Mucosa of descending colon (tissue), 3 donors: ENCODE measurements at places on chromosomes 6 and 20.

GRCh38 chr6:71533939-71534379 is 245.3 kb downstream of the OGFRL1 start:
- no peak for DNase-seq

DNA sequence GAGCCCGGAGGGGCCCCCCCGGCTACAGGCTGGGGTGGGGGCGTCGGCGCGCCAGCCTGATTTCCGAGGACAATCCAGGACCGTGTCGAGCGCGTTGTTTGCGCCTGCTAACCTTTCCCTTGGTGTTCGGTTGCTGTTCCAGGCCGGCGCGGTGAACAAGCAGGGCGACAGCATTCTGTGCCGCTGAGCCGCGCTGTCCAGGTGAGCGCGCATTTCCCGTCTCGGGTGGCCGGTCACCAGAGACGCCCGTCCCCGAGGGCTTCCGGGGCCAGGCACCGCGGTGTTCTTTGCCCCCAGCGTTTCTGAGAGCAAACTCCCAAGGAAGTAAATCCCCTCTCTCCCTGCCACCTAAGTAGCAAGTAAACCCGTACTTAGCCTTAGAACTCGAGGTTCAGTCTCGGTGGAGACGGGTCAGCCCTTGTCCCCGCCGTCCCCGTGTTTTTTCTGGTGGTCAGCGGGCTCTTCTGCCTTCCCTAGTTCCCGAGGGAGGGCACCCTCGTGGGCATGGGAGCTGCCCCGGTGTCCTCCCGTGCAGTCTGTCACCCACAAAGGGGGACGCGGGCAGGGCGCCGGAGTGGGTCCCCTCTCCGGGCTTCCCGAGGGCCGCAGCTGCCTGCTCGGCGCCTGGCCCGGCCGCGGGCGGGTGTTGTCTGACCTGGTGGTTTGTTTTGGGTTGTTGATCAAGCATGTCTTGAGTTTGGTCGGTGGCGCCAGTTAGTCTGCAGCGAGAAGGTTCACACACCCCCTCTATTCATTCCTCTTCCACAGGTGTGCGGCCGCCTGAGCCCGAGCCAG is 1.5 kb downstream of the ID4 start:
- DNase-seq, result peak; percentile 42

DNA sequence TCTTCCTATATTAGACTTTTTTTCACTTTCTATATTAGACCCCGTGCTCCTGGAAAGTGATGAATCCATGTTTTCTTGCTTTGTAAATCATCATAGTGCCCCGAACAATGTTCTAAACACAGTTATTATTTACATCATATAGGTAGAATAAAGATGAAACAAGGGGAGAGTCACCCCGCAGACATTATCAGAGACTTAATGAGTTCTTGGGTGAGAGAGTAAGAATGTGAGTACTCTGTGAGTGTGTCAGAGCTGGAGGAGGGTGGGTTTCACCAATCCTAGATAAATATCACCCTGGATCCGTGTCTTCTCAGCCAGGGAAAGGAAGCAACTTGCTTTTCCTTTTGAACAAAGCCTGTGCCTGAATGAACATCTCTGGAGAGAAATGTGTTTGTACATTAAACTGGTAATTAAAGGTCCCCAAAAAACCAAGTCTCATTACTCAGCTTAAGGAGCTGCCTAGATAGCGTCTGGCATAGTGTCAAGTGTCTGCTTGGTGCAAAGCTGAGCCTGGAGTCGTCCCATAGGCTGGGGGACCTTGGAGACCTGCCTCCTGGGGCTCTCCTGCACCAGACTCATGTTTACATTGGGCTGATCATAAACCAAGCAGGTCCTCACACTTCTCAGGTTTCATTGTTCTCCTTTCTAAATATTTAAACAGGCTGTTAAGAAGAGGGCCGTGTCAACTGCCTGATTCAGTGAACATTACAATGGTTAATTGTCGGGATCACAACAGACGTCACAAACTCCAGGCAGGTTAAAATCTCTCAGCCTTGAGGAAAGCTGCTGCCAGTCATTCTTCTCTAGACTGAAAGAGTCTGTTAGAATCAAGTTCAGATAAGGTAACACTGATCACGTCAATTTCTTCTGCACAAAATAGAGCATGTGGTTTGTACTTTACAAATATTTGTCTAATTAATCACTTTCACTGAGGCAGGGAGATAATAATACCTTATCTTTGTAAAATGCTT is 179.7 kb upstream of the MYLIP start:
- DNase-seq, result peak; percentile 61

- no peak for DNase-seq
Measured at GRCh38 chr20:45503403-45503802, 12.0 kb downstream of the SPINT3 start.

- peak; percentile 67 for DNase-seq
Measured at GRCh38 chr6:33607784-33608161, 13.3 kb upstream of the ITPR3 start.

- no peak for DNase-seq
Measured at GRCh38 chr6:56570413-56571359, 72.0 kb downstream of the DST start.

DNA sequence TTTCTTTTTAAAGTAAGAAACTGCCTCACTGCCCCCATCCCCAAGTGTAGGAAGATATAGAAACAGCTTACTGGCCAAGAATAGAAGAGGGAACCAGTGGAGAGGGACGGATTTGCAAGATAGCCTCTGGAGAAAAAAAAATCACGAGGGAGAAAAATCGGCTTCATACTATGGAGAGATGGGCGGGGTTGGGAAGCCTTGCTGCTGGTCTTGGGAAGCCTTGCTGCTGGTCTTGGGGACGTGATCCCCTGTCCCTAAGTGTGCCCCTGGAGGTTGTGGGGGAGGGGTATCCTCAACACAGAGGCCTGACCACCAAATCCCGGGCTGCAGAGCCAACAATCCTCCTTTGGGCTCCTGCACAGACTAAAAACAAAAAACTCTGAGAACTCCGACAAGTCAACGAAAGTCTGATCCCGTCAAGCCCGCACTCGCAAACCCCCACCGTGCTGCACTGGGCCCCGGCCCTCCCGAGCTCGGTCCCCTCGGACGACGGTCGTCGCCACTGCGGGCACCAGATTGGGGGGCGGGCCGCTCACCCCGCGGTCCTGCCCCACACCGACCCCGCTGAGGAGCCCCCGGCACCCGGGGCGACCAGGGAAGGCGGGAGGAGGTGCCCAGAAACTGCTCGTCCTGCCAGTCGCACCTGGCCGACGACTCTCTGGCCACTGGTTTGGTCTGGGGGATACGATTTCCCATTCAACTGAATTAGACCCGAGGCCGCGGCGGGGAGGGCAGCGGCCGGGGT is 750 bp downstream of the MAP7 start:
- DNase-seq, result peak; percentile 49

- no peak for DNase-seq
Measured at GRCh38 chr6:105432797-105433196, 29.9 kb upstream of the PREP start.

DNA sequence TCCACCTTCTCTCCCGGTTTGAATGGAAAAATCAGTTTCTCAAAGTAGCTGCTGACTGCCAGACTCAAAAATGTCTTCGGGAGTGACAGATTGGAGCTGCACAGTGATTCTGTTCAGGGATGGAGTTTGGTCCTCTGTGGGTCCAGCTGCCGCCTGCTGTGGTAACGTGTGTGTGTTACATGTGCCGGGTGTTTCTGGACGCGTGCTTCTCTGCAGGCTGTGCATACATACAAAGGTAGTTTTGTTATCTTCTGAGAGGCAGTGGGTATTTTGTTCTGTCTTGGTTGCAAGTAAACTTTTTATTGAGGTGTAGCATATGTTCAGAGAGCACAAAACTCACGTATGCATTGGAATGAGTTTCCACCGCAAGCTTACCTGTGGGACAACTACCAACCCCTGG is 41.3 kb upstream of the NAA20 start:
- DNase-seq, result no peak

DNA sequence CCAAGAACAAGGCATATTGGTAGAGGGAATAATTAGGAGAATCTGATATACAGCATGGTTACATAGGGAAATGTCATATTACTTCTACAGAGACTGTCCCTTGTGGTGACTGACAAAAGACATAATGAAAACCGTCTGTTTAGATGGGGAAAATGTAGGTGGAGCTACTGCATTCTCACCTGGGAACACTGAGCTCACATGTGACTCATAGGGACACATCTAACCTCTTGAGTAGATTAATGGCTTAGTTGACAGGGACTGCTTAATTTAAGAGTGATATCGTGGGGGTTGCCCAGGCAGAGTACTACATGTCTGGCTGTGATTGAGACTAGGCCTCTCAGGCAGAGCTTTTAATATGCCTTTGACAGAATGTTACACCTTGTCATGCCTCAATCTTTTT is 235.3 kb upstream of the ZFP64 start:
- no peak for DNase-seq

DNA sequence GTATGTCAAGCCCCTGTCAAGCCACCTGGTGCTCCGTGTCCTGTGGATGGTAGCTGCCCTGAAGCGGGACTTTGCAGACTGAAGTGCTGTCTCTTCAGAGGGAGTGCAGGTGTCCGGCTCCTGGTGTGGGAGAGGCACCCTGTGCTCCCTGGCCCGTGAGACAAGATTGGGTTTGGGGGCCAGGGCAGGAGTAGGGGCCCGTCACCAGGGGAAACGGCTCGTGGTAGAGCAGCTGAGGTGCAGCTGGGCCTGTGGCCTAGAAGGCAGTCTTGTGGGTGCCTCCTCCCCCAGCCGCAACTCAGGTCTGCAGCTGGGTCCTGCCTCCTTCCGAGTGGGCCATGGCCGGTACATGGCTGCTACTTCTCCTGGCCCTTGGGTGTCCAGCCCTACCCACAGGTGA is at the start of gene PTCRA:
Gene PTCRA, plus strand, starts transcription at position 322 of the 400 bp plus-strand sequence. Its CDS starts 17 bp downstream, at position 339.
- DNase-seq, result peak; percentile 22

DNA sequence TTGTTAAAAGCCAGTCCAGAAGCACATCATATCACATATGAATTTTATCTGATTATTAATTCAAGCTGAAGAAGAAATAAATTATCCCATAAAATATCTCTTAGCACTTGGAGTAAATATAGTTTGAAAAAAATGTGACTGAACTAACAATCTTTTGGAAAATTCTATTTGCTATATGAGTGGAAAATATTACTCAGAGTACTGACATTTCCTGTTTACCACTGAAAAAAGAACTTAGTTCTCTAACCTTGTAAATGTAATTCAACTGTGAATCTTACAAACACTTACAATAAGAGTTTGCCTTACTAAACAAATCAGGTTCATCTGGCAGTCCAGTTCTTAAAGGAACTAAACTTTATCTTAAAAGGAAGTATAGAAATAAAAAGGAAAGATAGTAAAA is 44.2 kb downstream of the MOXD1 start:
- no peak for DNase-seq

DNA sequence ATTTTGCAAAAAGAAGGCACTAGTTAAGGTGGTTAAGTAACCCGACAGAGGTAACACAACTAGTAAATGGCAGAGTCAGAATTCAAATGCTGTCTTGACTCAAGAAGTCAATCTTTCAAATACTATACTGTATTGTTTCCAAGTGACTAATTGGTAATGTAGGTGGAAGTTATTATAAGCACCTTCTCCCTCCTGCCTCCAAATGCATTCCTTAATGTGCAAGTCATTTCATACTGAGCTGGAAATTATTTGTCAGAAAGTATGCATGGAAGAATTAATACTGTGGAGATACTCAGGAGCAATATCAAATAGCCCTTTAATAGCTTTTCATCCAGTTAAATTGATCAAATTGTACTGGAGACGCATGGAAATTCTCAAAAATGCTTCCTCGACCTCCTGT is 579.1 kb downstream of the DOK5 start:
- DNase-seq, result no peak

DNA sequence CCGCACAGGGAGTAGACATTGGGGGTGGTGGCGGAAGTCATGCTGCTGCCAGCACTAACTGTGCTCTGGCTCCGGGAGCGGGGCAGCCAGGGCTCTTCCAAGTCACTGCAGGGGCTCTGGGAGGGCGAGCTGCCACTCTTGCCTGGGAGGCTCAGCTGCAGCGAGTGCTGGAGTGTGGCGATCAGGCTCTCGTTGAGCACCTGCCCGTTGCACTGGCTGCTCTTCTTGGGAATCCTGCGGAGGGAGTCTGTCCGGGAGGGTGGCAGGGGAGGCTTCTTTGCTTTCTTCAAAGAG is 28.0 kb downstream of the HEBP2 start:
- DNase-seq, result no peak

GRCh38 chr6:100322886-100323285 is 141.8 kb downstream of the SIM1 start:
- no peak for DNase-seq

DNA sequence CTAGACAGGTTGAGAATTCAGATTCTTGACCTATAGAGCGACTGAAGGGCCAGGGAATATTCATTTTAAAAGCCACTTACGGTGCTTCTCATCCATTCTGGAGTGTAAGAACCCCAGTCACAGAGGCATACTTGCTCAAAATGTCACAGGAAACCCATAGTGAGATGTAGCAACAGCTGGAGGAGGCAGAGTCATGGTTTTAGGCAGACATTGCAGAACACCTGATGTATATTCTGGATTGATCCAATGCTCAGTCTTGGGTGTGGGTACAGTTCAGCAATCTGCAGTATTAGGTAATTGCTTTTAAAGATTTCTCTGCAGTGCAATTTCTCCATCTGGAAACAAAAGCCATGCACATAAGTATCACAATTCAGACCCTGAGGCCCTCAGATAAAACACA is 137.4 kb upstream of the SLC22A23 start:
- no peak for DNase-seq

DNA sequence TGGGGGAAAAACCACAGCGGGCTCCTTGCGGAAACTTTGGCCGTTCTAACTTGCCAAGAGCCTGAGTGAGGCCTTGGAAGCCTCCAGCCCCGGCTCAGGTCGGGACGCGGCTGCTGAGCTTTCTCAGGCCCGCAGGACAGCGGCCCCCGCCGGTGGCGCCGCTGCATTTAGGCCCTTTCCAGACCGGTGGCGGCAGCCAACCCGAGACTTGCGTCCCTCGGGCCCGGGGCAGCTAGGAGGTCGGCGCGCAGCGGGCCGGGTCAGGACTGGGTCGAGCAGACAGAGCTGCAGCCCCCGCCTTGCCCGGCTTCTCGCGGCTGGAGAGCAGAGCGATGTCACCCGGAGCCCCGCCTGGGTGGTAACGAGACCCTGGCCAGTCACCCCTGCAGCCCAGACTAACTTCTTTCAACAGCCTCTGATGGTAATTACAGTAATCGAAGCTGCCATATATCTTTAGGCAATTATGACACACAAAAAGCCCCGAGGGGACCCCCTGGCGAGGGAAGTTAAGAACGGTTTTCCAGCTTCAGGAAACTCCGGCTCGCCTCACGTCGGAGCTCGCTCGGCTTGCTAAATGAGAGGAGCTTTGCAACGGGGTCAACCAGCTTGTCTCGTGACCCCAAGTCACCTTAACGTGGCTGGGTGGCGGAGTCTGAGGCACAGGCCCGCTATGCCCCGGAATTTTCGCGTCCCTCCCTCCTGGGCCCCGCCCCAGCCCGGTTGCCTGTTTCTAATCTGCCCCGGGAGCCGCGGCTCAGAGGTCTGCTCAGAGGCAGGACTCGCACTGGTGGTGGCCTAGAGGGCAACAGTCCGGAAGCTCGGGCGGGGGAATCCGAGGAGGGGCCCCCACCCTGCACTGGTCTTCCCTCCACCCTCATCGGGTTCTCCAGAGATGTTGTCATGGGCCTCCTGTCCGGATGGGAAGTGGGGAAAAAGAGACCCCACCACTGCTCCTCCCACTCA is 3.0 kb downstream of the NR2E1 start:
- DNase-seq, result peak; percentile 51

DNA sequence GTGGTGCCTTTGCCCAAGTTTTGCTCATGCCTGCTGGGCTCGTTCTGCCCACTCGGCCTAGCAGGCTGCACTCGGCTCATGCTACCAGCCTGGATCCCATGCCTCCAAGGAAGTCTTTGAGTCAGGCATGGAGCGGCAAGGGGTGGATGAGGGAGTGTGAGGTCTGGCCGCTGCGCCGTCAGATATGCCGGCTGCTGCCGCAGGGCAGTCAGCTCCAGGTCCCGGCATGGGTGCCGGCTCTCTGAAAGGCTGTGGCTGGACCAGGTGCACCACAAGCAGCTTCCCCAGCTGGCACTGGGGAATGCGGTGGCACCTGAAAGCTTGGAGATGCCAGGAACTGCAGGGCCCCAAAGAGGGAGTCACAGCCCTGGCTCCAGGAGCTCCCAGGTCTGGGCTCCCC is 75.5 kb downstream of the GPR63 start:
- no peak for DNase-seq
